Pancreas (tissue), 10 donors: ENCODE measurements at places on chromosomes 1 and 21. TPM values are rescaled to one million over a fixed set of nuclear protein-coding genes. Genes with fewer than 3 reads are reported as not detected.
A peak's percentile ranks its signal among the peaks of the same experiment; 100 is the strongest.

- peak; percentile 73 for DNase-seq
These were observed 113.8 kb downstream of the UBR4 start for GRCh38 chr1:19096036-19096833.

- DNase-seq, result no peak
These were observed 204.7 kb upstream of the LYPLAL1 start for GRCh38 chr1:218969006-218969405.

- peak; percentile 54 for DNase-seq
These were observed 12.5 kb upstream of the ABCB10 start for GRCh38 chr1:229570891-229571516.

DNA sequence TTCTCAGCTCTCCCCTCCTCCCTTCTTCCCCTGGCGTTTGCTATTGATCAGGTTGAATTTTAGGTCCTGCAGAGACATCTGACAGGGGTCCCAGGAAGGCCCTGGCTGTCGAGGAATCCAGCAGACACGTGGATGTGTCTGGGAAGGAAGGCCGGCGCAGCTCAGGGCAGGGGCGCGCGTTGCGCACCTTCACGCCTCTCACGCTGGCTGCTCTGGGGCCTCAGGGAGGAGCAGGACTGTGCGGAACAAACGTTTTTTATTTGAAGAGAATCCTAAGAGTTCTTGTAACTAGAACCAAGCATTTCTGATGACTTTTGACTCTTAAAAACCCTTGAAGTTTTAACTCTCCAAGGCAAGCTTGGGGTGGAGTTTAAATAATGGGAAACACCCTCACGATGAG, 54.2 kb downstream of the SLC37A1 start:
- no peak for DNase-seq

GRCh38 chr1:244060686-244061085, 9.6 kb downstream of the ZBTB18 start:
- no peak for DNase-seq

DNA sequence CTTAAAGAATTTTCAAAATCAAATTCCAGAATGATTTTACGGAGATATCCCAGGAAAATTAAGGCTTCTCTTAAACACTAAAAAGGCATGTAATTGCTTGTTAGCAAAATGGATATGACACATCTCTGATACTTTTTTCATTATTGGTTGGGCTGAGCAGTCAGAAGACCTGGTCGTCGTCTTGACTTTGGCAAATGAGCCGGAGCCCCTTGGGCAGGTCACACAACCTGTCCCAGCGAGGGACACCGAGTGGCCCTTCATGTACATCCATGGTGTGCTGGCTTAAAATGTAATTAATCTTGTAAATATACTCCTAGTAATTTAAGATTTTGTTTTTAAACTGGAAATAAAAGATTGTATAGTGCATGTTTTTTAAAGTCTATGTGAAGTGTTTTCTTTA, 33.9 kb downstream of the IFNGR2 start:
- peak; percentile 12 for DNase-seq

DNA sequence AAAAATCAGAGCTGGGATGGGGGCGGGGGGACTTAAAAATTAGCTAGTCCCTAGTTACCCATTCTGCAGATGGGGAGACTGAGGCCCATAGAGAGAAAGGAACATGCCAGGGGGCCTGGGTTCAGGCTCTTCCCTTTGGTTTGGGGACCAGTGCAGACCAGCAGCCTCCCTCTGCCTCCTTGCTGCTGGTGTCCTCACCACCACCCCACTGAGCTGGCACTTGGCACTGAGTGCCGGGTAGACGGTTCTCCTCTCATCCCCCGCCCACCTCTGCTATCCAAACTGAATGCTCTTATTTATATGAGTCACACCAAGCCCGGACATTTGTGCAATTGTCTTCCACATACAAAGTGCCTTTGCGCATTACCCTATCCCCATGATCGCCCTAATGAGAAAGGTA, 39.2 kb downstream of the CAMK2N1 start:
- DNase-seq, result no peak

- DNase-seq, result no peak
These were observed 499.9 kb downstream of the NUF2 start for GRCh38 chr1:163821679-163822078.

DNA sequence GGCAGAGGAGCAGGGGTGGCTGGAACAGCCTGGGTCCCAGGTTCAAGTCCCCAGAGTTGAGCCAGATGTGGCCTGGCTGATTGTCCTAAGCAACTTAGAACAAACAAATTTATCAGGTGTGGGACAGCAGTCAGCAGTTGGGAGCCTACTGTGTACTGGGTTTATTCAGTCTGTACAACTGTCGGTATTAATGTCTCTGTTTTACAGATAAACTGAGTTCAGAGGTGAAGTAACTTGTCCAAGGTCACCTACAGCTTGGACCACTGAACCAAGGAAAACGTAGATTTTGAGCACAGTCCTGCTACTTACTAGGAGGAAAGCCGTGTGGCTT, 14.6 kb upstream of the TRIM63 start:
- no peak for DNase-seq

GRCh38 chr1:2199042-2199810, 4.7 kb upstream of the FAAP20 start:
- DNase-seq, result peak; percentile 87

DNA sequence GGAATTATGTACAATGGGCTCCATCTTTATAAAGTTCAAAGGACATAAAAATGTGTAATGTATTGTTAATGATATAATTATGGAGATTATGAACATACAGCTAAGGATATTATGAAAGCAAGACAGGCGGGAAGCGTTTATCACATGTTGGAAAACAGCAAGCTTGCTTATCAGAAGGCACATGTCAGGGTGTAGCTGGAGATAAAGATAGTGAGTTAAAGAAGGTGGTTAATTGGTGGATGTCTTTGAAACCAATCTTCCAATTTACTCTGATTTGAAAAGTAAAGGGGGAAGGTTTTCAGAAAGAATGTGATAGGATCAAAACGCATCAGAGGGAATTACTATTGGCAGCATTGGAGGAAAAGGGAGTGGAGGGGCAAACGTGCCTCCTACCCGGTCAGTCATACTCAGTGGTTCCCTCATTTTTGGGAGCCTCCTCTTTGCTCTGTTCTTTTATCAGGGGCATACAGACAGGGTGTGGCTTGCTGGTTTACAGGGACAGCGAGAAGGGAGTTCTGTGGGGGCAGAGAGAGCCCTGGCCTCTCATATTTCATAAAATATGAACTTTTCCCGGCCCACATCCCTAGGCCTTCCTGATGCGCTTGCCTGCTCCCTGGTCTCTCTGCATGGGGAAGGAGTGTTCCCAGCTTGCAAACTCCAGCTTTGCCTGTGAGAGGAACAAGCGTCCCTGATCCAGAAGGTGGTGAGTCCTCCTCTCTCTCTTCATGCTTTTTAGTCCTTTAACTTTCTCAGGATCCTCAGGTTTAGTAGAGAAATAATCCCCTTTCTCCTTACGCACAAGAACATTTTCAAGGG, 8.0 kb upstream of the SVBP start:
- no peak for DNase-seq

DNA sequence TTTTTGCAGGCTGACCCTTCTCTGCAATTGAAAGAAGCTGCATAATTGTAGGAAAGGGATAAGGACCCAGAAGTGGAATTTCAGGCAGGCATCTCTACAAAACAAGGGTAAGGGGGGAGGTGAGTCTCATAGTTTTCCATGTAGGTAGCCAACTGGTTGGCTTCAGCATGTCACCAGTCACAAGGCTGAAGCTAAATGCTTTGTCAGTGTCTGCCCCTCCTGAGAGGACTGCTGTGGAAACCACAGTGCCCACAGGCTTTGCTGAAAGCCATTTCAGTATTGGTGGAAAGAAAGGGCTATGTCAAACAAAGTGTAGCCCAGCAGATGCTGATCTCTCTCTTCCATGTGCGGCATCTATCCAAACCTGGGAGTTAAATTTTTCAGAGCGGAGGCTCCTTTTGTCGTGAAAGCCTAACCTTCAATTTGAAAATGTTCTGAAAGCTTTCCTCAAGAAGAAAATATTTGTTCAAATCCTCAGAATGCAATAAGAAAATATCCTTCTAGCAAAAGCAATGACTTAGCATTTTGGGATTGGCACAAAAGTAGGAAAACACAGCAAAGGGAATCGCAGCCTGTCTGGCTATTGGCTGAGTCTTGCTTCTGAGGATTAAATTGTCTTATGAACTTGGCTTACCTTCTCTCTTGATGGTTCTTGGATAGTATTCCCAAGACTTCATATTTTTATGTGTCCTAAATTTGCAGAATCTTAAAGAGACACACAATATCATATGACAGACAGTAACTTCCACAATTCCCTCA, 591.7 kb downstream of the PLPP3 start:
- DNase-seq, result no peak

- DNase-seq, result no peak
These were observed 1.8 kb downstream of the SWT1 start for GRCh38 chr1:185158800-185159199.

- DNase-seq, result no peak
These were observed 295.3 kb upstream of the LYPLAL1 start for GRCh38 chr1:218878369-218878768.

GRCh38 chr1:204961765-204962419, 81.1 kb upstream of the CNTN2 start:
- DNase-seq, result no peak

DNA sequence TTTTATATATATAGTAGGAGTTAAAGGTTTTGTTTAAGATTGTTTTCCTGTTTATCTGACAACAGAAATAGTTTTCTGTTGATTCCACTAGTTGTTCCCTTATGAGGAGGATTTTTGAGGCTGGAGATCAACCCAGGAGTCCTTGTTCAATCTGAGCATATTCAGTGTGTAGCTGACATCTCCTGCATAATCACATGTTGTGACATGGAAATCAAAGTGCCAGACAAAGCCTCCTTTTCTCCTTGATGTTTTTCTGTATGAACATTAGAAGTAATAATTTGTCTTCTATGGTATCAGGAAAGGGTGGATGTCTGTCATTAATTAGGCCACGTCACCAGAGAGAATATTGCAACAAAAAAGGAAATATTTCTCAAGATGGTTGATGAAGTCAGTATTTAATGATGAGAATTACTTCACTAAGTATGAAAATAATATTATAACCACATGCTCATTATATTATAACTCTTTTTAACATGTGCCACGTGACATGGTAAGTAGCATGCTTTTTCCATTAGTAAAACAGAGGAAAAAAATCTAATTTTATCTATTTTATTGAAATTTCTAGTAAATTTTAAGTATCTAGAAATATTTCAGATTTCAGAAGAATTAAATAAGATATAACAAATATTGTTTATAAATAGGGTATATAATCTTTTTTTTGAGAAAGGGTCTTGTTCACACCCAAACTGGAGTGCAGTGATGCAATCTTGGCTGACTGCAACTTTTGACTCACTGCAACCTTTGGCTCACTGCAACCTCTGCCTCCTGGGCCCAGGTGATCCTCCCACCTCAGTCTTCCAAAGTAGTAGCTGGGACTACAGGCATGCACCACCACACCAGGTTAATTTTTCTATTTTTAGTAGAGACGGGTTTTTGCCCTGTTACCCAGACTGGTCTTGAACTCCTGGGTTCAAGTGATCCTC, 223.5 kb downstream of the HMCN1 start:
- DNase-seq, result no peak

DNA sequence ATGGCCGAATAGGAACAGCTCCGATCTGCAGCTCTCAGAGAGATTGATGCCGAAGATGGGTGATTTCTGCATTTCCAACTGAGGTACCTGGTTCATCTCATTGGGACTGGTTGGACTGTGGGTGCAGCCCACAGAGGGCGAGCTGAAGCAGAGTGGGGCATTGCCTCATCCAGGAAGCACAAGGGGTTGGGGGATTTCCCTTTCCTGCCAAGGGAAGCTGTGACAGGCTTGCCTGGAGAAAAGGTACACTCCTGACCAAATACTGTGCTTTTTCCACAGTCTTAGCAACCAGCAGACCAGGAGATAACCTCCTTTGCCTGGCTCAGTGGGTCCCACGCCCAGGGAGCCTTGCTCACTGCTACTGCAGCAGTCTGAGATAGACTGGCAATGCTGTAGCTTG, 66.9 kb downstream of the HSD3B1 start:
- no peak for DNase-seq

DNA sequence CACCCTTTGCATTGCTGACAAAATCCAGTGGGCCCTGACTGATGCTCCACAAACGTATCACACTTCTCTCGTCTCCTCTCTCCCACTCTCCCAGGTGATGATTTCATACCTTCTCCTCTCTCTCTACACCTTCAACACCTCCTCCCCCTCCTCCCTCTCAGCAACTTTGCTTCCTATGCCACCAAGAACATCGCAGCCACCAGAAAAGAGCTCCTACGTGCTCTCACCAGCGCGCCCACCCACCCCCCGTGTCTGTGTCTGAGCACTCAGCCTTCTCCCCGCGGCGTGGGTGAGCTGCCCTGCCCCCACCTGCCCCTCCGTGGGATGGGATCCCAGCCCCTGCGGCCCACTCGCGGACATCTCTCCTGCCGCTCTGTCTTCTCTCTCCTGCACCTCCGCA, 55.1 kb upstream of the COX20 start:
- DNase-seq, result no peak

DNA sequence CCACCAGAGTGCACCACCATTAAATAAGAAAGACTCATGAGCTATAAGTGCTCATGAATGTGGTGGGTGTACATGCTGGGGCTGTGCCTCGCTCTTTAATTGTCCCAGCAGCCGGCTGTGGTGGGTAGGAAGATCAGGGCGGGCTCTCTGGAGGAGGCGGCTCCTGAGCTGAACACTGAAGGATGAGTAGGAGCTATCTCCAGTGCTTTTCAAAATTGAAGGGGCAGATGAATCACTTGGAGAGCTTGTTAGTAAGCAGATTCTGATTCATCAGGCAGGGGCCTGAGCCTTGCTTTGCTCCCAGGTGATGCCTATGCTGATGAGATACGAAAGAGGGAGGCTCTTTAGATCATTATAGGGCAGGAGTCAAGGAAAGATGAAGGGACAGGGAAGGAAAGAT, 54.1 kb downstream of the ETS2 start:
- no peak for DNase-seq

DNA sequence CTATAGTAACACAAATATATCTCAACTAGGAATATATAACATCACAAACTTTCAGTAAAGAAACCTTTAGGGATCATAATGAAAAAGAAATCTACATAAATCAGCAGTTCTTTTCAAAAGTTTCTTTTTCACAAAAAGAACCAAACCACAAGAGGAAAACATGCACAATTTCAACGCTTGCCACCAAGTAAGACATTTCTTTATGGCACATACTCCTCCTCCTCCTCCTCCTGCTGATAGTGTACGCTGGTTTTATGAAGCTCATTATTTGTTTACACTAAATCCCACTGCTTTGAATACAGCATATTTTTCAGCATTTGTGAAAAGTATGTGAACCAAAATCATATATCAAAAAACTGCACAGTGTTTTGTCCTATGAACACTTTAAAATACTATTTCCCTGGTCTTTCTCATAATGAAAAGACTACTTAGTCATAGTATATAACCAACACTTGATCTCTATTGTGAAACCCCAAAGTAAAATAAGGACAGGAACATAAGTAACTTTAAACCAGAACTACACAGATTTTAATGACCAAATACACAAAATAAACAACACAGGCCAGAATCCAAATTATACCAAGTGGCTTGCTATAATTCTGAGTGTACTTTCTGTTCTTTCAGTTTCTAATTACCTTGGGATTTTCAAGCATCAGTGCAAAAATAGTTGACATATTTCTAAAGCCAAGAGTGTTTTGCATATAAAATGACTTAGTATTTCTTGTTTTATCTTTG, 184.2 kb downstream of the EIF4G3 start:
- DNase-seq, result no peak

The SLC9C2 gene
- not detected for total RNA-seq

The REN gene
- not detected for total RNA-seq

The SLAMF6 gene
- 0.22 TPM for total RNA-seq

The CYB561D1 gene
- total RNA-seq, result 8.5 TPM

The AK5 gene
- total RNA-seq, result 0.15 TPM

The SMIM11 gene
- total RNA-seq, result 9.3 TPM

The SLC37A1 gene
- total RNA-seq, result 7.4 TPM

The ALG14 gene
- total RNA-seq, result 5.9 TPM
